ENCODE measurements at places on chromosomes 3 and 15.
A peak's percentile ranks its signal among the peaks of the same experiment; 100 is the strongest.

- no peak for DNase-seq
Observed at GRCh38 chr3:167814441-167814951, 79.0 kb downstream of the SERPINI1 start.

GRCh38 chr3:5217824-5218595 is 30.5 kb downstream of the EDEM1 start:
- no peak for DNase-seq

- DNase-seq: no peak
Observed at GRCh38 chr15:36499412-36500389, 79.7 kb upstream of the CDIN1 start.

DNA sequence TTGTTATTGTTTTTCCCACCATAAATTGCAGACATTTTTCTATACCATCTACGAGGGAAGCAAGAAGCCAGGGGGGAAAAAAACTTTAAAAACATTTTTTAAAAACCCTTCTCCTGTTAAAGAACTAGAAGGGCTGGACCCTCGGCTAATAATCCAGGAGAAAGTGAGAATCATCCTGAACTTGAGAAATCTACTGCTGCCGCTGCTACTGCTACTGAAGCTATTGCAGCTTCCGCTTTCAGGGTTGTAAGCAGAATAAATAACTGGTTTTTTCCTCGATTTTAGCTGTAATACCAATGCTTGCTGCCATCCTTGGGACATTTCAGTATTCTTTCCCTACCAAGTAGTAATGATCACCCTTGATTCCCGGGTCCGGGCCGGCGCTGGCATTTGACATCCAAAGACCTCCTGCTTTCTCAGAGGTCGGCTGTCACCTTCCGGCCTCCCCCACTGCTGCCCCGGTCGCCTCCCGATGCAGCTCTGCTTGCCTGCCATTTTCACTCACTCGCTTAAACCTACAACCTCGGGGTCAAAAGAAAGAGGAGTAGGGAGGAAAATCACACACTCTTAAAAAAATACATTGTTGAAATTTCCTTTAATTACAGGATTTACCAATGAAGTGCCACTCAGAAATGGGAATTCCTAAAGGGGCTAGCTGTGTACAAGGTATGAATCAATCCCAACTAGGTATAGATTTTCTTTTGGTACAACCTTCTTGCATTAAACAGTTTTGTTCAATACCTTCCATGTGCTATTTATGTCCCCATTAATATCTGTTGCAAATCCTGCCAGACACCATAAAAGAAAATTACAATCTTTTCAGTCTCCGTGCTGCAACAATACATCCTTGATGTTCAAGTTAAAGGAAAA is 674 bp upstream of the MECOM start:
- DNase-seq: no peak

- no peak for DNase-seq
Observed at GRCh38 chr15:65790694-65791334, 1.3 kb downstream of the DENND4A start.

DNA sequence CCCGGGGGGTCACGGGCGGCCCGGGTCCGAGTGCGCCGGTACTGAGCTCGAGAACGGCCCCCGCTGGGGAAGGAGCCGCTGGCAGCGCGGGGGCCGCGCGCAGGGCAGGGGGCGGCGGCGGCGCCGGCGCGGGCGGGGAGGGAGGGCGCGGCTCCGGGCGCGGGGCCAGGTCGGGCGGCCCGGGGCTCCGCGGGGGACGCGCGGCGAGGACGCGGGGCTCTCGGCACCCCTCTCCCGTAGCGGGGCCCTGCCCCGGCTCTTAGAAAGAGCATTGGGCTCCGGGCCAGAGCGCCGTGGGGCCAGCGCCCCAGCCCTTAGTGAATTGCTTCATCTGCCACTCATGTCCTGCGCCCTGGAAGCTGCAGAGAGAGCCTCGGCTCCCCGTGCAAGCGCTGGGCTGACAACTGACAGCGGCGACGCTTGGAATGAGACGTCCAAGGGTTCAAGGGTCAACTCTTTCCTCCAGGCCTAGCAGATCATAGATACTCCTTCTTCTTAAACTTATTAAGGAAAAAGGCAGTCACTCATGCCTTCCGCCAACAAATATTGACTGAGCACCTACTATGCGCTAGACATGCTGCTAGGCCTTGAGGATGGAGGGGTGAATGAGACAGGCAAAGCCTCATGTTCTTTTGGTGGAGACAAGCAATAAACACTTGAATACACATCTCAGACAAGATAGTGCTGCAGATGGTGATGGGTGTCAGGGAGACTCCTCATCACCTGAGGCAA is 140.8 kb downstream of the SMAD6 start:
- peak; percentile 83 for DNase-seq

- no peak for DNase-seq
Observed at GRCh38 chr3:42204867-42205599, 61.0 kb downstream of the CCK start.

GRCh38 chr15:39084674-39085530 is 496.0 kb upstream of the THBS1 start:
- no peak for DNase-seq

DNA sequence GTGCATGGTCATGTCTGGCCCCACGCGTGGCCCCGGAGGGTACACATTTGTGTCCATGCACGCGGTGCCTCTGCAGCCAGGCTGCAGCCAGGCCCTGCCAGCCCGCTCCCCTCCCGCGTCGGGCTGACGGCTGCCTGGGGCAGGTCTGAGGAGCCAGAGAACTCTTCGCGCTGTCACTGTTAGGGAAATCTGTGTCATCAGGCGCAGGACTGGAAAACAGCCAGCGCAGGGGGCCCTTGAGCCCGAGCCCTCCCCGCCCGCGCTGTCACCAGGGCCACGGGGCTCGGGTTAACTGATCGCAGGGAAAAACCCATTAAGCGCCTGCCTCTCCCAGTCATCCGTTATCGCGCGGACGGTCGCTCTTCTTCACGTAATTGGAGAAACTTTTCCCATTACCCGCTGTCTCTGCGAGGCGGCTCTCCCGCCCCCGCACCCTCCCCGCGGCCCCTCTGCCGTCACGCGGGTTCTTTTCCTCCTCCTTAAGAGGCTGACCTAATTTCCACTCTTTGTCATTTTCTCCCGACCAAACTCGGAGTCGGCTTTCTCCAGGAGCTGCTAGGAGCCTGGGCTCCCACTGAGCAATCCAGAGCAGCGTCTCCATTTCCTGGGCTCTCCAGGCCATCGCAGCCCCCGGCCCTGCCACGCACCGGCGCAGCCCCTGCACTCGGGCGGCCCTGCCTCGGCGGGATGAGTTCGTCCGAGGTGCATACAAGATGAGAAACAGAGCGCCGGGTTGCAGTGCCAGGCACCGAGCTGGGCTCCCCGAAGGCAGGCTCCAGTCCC is 57.5 kb upstream of the PRR23E start:
- DNase-seq: peak; percentile 77

DNA sequence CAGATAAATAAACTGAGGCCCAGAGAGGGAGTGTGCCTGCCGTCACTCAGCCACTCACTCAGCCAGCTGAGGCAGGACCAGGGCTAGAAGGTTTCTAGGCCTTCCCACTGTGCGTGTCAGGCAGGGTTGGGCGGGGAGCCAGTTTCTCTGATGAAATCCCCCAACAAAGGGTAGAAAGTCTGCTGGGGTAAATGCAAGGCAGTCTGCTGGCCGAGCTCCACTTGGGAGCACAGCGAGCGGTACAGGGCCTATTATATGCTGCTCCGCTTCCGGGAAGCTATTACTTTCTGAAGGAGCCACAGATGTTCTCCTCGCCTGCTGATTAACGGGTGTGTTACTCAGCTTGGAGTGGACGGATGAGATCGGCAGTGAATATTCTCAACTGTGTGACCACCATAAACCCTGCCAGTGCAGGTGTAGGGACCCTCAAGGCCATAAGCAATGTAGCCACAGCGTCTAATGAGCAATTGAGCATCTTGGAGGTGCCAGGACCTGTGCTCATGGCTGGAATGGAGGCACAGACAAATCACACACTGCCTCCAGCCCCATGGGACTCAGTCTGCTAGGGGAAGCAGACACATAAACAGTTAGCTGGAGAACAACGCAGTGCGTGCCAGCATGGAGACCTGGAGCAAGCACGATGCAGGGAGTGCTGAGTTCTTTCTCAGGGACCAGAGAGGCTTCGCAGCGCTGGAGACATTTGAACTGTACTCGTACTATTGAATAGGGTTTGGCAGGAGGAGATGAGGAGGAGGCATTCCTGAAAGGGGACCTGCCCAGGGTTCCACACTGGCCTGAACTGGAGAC is 42.1 kb downstream of the CORO2B start:
- no peak for DNase-seq

GRCh38 chr15:87492321-87492720 is 764.2 kb downstream of the NTRK3 start:
- no peak for DNase-seq

DNA sequence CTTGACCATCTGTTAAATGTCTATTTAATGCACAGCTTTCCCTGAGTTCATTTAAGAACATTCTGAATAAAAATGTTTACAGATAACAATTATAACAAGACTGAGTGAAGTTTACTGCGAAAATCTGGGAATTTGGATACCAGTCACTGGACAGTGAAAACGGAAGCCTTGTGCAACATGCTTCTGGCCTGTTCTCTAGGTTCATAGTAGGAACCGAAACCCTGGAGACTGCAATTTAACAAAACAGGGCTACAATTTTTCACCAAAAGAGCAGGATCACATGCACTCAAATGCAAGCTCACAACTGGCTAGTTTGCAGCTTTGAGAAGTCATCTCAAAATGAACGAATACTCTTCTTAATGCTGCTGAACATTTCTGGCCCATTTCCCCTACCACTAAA is 435.9 kb downstream of the NR2F2 start:
- DNase-seq: no peak

- no peak for DNase-seq
Observed at GRCh38 chr3:71304684-71305083, 278.8 kb downstream of the FOXP1 start.

DNA sequence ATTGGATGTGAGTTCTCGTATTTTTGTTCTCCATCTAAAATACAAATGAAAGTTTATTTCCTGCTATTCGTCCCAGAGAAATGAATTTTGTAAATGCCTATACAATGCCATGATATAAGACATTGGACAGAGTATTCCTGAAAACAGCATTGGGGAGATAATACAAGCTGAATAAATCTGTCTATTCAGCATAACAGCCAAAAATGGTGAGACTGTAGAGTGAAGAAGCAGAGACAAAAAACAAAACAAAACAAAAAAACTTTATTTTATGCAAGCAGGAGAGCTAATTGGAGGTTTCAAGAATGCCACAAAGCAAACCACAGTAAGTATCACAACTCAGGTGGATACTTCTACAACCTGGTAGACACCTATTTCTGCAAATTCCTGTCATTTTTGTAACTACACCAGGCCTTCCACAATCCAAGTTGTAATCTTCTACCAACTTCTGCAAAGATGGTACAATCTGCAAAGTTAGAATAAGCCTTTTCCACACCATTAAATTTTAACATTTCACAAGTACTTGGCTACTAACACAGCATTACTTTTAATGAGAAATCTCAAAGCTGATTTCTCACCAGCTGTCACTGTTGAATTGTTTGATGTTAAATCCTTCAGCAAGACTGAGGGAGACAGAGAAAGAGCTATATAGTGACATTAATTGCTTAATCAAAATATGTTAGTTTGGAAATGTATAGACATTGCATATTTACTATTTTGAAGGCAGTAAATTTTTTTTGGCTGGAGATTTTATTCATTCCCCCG is 163.1 kb downstream of the CLSTN2 start:
- DNase-seq: no peak

DNA sequence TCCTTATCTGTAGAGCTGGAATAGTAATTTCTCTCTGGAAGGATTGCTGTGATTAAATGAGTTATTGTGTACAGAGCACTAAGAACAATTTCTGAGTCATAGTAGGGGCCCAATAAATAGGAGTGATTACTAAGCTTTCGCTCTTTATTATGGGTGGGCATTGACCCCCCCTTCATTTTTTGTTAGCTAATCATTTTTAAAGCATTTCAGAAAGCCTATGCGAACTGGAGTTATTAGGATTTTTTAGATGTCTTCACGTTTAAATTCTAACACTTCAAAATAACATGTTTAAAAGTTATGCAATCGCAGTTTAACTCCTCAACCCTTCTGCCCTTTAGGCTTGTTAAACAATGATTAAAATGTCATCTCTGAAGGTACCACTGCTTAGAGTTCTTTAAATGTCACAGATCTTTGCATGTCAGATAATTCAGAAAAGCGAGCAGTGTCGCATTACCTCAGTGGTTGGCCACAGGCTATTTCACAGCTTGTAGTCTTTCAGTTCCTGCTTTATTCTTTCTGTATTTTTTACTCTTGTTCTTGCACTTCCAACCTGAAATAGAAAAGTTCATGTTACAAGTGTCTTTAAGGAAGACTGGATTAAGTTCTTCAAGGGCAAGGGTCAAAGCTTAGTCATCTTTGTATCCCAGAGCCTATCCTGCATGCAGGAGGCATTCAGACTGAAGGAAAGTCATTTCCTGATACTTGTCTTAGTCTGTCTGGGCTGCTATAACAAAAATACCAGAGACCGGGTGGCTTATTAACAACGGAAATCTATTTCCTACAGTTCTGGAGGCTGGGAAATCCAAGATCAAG is 102.9 kb downstream of the FNDC3B start:
- DNase-seq: peak; percentile 68

- DNase-seq: peak; percentile 95
Observed at GRCh38 chr15:43105778-43106485, at the start of gene UBR1. UBR1 (minus strand) TSS chr15:43106038; CDS start chr15:43106022, 16 bp downstream.

GRCh38 chr3:128168836-128169235 is 15.6 kb downstream of the EEFSEC start:
- no peak for DNase-seq

GRCh38 chr15:42165106-42165505 is 8.7 kb upstream of the PLA2G4F start:
- peak; percentile 40 for DNase-seq

- no peak for DNase-seq
Observed at GRCh38 chr3:14946739-14947099, 664 bp upstream of the NR2C2 start.

GRCh38 chr3:57179580-57180410 is 14.6 kb upstream of the IL17RD start:
- DNase-seq: no peak

DNA sequence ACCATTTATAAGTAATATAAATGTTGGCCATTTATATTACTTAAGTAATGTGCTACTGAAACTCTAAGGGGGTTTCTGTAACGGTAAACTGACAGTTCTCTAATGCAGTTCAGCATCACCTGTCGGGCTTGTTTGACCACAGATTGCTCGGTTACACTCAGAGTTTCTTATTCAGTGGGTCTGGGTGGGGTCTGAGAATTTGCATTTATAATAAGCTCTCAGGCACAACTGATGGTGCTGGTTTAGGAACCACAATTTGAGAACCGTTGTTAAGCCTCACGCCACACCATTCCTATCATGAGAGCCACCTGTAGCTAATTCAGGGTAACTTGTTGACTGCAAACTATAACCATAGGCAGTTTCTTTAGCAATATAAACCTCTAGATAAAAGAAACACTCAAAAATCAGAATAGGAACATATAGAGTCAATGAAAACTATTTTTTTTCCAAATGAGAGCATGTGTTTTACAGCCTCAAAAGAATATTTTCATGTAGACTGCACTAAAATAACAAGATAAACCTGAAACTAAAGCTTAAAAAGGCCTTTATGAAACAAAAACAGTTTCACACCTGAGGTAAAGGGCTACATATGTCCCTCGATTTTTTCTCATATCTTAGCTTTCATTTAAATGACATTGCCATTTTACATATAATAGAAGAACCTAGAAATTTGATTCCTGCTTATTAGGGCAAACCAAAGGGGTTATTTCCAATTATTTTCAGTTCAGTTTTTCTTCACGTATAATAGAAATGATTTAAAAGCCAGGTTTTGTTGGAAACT is 604.8 kb downstream of the UNC13C start:
- DNase-seq: no peak

GRCh38 chr3:30760737-30761136 is 133.7 kb downstream of the GADL1 start:
- no peak for DNase-seq

GRCh38 chr3:109057056-109057455 is 60.9 kb downstream of the MORC1 start:
- DNase-seq: no peak

Data from islet precursor cell (in vitro differentiated cells).